ENCODE measurements at places on chromosomes 1 and 21. TPM values are rescaled to one million over a fixed set of nuclear protein-coding genes. Genes with fewer than 3 reads are reported as not detected.
A peak's percentile ranks its signal among the peaks of the same experiment; 100 is the strongest.

VSIG8 gene
- not detected for total RNA-seq

MAP3K7CL gene
- 10.1 TPM for total RNA-seq

DNA sequence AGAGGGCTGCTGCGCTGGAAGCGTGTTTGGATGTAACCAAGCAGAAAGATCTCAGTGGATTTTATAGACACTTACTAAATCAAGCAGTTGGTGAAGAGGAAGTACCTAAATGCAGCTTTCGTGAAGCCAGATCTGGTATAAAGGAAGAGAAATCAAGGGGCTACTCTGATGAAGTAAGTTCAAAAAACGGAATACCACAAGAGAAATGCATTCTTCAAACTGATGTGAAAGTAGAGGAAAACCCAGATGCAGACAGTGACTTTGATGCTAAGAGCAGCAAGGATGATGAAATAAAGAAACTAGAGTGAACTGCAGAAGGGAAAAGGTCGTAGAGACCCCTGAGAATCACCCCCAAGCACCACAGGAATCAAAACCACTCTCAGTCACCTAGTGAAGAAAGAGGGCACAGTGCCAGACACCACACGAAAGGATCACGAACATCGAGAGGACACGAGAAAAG is 40.8 kb upstream of the NEXN start:
- DNase-seq, result peak; percentile 8

DNA sequence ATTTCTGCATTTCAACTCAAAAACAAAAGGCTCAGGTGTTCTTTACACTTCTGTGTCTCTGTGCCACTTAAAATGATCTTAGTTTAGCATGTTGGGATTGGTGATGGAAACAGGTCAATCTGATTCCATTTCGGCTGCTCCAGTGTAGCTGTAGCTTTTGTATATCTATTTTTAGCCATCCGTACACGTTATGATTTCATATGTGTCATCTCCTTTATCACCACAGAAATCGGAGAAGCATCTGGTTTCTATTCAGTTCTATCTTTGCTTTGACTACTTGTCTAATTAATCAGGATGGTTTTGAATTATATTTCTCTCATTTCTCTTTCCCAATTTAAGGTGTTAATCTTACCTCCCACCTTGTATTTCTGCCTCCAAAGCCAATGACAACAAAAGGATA is 41.1 kb downstream of the RGS21 start:
- DNase-seq, result no peak

DNA sequence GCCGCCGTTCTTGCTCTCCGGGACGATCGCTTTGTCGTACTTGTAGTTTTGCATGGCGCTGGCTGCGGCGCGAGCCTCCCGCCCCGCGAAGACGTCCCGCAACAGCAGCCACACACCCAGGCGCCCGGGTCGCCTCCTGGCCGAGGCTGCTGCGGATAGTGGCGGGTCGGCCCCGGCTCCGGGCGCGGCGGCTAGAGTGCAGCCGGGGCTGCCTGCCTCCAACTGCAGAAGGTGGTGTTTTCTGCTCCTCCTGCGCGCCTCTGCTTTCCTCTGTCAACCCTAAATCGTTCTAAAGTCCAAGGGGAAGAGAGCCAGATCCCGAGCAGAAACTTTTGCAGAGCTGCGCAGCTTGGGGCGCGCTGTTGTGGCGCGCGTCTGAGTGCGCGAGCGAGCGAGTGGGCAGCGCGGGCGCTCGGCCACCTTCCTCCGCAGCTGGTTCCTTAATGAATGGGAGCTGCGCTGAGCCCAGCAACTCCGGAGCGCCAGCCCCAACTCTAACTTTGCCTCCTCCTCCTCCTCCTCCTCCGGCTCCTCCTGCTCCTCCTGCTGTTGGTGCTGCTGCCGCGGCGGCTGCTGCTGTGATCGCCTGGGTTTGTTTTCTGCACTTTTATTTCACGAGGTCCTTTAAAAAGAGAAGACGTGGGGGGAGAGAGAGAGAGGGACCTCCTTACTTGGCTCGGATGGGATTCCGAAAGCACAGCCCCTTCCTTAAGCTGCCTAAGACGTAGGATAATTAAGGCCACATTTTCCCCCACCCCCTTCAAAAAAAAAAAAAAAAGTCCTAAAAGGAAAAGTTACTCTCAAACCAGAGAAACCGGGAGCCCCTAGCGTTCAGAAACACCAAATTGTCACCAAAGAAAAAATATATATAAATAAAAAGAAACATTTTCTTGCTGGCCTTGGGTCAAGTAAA is at the start of gene PLPP3:
Gene PLPP3 (minus strand): TSS at position 601 of the 913 bp plus-strand sequence. CDS start 547 bp downstream, at position 54.
- DNase-seq, result peak; percentile 62

DNA sequence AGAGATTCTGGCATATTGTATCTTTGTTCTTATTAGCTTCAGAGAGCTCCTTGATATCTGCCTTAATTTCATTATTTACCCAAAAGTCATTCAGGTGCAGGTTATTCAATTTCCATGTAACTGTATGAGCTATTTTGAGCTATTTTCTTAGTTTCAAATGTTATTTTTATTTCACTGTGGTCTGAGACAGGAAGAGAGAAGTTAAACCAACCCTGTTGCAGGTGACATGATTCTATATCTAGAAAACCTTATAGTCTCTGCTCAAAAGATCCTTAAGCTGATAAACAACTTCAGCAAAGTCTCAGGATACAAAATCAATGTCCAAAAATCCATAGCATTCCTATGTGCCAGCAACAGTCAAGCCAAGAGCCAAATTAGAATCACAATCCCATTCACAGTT is 1644.0 kb upstream of the B3GALT2 start:
- DNase-seq, result peak; percentile 4

DNA sequence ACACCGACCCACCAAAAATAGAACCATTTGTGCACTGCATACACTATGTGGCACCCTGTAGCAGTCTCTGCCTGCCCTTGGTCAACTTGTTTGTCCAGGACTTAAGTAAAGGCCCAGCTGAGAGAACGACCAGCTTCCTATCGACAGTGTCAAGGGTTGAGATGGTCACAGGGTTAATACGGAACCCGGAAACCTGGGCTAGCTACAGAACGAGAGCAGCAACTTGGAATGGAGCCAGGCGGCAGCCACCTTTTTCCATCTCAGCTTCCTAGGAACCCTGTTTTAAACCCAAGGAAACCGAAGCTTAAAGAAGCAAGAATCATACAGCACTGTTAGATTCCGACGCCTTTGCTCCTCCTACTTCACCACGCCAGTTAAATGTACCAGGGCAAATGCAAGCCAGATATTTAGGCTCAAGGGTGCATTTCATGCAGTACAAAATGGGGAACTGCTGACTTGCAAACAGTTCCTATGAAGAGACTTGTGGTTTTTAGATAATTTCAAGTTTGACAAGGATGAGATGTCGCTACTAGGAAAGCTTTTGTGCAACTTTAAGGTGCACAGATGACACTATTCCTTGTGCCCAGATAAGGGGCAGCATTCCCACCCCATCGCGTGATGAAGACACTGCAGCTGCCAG is 35.5 kb downstream of the SLC66A1 start:
- no peak for DNase-seq

GRCh38 chr21:33948096-33948950 is 32.7 kb upstream of the ATP5PO start:
- DNase-seq, result peak; percentile 71
